ENCODE measurements at places on chromosomes 3 and 15.

- peak; percentile 16 for DNase-seq
Measured at GRCh38 chr3:122245513-122246174, 62.2 kb downstream of the CASR start.

GRCh38 chr3:143594206-143594605 lies 254.1 kb downstream of the SLC9A9 start:
- no peak for DNase-seq

DNA sequence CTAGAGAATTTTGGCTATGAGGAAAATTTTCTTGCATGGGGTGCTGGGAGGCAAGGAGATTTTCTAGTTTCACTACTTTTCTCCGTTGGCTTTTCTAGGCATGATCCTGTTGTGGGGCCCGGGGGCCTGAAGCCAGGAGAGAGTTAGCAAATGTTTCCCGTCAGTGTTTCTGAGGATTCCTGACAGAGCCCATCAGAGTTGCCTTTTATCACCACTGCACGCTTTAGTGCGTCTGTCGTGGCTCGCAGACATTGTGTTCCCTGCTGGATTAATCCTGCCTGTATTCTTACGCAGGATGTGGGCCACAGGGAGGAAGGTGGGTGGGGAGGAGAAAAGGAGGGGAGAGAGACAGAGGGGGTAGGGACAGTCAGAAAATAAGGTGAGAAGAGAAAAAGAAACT lies 18.1 kb upstream of the BOC start:
- DNase-seq, result no peak

DNA sequence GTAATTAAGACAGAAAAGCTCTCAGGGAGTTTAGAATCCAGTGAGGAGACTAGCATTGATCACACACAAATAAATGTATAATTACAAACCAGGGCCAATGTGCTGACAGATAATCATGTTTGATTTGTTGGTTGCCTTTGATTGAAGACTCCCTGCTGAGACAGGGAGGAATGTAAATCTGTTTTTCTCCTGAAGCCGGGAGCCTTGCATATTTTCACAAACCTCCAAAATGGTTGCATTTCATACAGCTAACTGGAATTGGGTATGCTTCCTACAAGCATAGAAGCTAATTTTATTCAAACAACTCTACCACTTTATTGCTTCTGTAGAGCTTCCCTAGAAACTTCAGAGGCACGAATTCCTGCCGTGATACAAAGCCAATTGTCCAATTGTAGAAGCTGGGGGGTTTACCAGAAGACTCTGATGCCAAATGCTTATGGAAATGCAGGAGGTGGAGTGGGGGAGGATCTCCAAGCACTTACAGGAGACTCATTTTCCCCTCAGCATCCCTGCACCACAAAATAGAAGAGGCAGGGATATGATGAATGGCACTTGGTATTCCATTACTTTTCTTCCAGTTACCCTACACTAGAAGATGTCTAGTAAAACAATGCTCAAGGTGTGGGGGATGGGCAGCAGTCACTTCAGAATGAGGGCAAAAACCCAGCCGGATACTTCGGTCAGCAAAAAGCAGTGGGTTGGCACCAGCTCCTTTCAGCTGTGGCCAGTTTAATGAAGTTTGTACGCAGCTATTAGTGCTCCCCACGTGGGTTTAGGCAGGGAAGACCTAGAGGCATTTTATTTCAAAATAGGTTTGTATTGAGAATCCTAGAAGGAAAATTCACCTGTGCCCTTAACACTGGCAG lies 11.4 kb upstream of the MEX3B start:
- DNase-seq, result no peak

- DNase-seq, result no peak
Measured at GRCh38 chr3:87082796-87083440, 92.0 kb upstream of the VGLL3 start.

GRCh38 chr3:68234076-68234780 lies 579.8 kb upstream of the SUCLG2 start:
- no peak for DNase-seq

GRCh38 chr3:97952280-97952679 lies 20.0 kb downstream of the RIOX2 start:
- DNase-seq, result no peak

DNA sequence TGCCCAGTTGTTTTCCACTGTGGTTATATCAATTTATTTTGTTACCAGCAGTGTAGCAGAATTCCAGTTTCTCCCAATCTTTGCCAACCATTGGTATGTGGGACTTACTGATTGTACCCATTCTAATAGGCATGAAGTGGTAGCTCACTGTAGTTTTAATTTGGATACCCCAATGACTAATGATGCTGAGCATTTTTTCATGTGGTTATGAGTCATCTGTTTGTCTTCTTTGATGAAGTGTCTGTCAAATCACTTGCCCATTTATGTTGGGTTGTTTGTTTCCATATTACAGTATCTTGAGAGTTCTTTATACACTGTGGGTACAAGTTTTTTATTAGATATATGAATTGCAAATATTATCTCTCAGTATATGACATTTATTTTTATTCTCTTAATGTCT lies 644.3 kb downstream of the NR2F2 start:
- DNase-seq, result no peak

- no peak for DNase-seq
Measured at GRCh38 chr3:170903123-170903522, 5.3 kb downstream of the EIF5A2 start.

DNA sequence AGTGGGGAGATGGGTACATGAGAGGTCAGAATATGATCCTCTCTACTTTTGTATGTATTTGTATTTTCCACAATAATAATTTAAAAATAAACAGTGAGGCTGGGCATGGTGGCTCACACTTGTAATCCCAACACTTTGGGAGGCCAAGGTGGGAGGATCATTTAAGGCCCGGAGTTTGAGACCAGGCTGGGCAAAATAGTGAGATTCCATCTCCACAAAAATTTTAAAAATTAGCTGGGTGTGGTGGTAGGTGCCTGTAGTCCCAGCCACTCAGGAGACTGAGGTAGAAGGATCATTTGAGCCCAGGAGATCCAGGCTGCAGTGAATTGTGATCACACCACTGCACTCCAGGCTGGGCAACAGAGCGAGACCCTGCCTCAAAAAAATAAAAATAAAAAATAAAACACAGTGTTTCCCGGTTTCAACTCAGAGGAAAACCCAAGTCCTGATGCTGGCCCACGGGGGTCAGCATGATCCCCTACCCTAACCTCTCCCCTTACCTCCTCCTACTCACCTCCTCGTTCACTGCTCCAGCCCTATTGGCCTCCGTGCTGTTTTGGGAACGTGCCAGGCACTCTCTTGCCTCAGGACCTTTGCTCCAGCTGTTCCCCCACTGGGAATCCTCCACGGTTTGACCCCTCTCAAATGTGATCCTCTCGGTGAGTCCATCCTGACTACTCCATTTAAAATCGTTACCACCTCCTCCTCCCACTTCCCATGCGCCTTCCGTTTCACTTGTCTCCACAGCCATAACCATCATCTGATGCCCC lies 2.9 kb upstream of the KLHL40 start:
- DNase-seq, result no peak

GRCh38 chr3:10088256-10088655 lies 19.8 kb downstream of the FANCD2OS start:
- DNase-seq, result no peak

DNA sequence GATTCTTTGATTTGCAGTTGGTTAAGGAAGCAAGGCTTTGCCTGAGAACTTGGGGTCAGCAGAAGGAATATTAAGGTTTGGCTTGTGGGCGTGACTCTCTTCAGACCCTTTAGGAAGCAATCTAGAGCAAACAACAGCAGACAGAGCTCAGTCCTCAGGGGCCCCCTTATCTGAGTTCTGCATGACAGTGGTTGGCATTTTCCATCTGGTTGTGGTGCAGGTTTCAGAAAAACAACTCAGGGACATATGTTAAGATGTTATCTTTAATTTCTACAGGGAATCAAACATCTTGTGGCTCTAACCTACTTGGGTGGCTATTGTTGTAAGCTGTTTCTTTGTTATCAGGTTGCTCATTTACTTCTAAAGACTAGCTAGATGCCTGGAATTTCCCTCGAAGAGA lies 141.4 kb downstream of the VPS8 start:
- no peak for DNase-seq

GRCh38 chr3:64878362-64878761 lies 190.6 kb upstream of the ADAMTS9 start:
- no peak for DNase-seq

DNA sequence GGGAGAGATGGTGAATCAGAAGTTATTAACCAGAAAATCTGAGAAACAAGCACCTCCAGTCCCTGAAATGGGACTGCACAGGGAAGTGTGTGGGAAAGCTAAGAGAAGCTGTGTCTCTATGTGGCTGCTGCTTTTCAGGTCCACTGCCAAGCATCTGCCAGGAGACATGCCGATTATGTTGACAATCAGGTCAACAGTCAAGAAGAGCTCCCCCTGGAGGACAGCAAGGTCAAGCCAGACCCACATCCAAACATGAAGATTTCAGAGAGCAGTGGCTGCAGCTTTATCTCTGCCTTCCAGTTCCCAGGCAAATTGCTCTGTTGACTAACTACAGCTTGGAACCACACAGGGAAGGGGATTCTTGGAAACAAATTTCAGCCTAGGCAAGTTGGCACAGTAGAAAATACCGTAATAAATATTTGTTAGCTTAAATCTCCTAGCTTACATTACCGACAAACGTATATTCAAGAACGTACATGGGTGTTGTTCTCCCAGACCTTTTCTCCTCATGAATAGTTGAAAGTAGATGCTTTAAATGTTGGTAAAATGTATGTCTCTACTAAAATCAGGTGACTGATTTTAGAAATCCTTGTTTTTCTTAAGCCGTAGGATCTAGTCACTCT lies 394.5 kb upstream of the RARB start:
- DNase-seq, result no peak

GRCh38 chr15:68335251-68335650 lies 57.7 kb downstream of the FEM1B start:
- no peak for DNase-seq

- DNase-seq, result no peak
Measured at GRCh38 chr3:41320953-41321641, 121.8 kb downstream of the CTNNB1 start.

GRCh38 chr3:71078723-71079525 lies 504.6 kb downstream of the FOXP1 start:
- no peak for DNase-seq

DNA sequence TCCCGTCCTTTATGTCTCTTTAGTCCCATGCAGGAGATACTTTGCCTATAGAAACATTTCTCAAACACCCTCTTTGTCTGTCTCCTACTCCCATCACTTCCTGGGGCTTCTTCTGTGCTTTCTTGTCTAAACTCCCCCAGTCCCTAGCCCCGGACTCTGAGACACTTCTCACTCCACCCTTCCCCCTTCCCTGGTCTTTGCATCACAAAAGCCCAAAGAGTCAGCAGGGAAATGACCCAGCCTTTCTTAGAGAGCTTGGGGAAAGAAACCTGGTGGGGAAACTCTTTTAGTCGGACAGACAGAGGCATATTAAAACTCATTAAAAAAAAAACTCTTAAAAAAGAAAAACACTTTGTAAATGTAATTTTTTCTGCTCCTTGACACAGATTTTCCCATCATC lies 211.2 kb downstream of the TJP1 start:
- DNase-seq, result no peak

GRCh38 chr3:71560665-71561064 lies 22.9 kb downstream of the FOXP1 start:
- DNase-seq, result no peak

DNA sequence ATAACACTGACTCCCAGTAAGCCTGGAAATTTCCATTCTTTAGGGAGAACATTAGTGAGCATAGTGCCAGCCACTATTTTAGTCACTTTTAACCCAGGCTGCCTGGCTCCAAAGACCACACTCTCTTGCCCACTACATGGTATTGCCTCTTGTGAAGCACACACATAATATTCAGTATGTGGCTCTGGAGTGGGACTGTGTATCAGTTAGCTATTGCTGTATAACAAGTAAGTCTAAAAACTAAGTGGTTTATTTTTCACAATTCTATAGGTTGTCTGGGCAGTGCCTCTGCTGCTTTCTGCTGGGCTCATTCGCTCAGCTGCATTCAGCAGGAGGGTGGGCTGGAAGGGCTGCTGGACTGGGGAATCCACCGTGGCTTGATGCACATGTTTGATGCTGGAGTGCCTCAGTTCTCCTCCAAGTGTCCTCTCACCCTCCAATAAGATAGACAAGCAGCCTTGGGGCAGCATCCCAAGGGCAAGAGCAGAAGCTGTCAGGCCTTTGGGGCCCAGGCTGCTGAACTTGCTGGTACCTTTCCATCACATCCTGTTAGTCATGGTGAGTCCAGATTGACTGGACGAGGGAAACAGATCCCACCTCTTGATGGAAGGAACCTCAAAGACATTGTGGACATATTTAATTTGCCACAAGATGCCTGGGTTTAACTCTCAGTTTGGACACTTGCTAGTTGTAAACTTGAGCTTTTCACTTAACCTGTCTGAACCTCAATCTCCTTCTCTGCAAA lies 66.6 kb upstream of the TLE3 start:
- DNase-seq, result no peak

GRCh38 chr3:39779511-39780230 lies 29.7 kb upstream of the MYRIP start:
- DNase-seq, result no peak

DNA sequence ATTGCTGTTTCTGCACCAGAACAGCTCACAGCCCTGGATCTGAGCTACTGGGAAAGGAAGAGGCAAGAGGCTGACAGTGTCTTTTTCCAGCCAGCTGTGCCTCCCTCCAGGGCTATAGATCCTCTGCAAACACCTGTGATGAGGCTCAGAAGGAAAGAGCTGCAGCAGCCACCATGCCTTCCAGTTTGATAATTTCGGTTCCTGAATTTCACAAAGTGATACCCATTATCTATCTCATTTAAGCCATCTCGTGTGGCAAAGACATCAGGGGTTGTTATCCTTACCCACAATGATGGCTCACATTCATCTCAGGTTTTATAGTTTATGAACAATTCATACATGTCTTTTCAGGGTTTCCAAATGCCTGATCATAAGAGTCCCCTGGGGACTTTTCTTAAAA lies 1.8 kb upstream of the LARP6 start:
- DNase-seq, result no peak

GRCh38 chr15:65338366-65338765 lies 33.9 kb downstream of the RNU5B-1 start:
- DNase-seq, result no peak

DNA sequence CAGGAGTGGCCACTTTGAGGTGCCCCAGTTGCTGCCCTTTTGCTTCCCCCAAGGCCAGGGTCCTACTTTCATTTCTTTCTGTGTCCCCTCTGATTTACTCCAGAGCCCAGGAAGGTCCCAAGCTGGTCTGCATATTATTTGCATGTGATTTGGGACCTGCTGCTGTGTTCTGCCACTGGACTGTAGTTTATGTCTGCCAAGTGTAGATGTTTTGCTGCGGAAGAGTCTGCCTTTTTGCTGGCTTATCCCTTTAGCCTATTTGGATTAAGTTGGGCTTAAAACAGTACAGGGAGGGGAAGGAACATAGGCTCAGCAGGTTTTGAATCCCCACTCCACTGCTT lies 21.4 kb downstream of the NOX5 start:
- DNase-seq, result no peak

DNA sequence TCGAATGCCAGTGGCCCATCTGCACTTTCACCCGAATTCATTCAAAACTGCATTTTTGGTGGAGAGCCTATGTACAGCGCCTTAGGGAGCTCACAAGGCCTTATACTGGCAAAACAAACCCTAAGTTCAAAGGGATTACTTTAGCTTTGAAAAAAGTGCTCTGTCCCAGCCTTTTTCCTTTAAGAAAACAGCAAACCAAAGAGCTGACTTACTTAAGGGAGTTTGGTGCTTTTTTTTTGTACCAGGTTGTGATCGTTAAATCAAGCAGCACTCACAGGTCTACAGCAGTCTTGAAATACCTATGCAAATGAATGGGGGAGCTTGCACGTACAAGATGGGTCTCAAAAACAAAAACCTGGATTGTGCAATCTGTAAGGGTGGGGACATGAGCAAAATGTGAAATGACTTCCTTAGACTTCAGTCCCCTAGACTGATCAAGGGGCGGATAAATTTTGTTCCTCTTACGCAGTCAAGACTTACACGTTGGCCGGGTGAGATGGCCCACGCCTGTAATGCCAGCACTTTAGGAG lies 11.6 kb upstream of the PIK3CB start:
- no peak for DNase-seq

Data from CD4-positive, alpha-beta T cell treated with Interleukin-17A for 1 hour (primary cell).